ENCODE measurements at places on chromosomes 7 and 10.

DNA sequence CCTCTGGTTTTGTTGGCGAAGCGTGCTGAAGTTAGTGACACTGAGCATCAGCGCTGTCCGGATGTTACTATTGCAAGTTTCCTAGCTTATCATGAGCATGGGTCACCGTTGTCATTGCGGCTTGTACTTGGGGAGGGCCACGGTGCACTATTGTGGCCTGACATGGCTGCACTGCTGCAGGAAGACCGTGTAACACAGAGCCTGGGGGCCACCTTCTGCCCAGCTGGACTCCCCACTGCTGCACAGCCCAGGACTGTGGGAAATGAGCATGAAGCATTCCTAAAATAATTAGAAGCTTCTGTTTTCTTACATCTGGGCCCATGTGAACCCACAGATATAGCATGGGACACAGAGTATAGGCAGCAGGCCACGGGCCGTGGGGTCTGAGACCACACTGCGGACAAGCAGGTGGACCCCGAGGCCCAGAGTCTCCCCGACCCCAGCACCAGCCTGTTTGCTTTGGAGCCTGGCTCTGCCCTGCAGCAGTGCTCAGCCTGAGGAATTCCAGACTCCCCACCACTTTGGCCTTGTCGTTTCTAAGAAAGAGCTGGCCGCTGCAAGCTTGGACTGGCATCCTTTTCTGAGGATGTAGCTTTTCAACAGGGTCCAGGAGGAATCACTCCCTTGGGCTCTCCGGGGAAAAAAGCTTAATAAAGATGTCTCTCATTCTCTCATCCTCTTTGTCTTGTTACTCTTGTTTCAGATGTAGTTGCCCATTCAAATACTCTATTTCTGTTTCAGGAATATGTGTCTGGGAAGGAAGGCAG, 179.2 kb downstream of the CCDC3 start:
- no peak for DNase-seq

DNA sequence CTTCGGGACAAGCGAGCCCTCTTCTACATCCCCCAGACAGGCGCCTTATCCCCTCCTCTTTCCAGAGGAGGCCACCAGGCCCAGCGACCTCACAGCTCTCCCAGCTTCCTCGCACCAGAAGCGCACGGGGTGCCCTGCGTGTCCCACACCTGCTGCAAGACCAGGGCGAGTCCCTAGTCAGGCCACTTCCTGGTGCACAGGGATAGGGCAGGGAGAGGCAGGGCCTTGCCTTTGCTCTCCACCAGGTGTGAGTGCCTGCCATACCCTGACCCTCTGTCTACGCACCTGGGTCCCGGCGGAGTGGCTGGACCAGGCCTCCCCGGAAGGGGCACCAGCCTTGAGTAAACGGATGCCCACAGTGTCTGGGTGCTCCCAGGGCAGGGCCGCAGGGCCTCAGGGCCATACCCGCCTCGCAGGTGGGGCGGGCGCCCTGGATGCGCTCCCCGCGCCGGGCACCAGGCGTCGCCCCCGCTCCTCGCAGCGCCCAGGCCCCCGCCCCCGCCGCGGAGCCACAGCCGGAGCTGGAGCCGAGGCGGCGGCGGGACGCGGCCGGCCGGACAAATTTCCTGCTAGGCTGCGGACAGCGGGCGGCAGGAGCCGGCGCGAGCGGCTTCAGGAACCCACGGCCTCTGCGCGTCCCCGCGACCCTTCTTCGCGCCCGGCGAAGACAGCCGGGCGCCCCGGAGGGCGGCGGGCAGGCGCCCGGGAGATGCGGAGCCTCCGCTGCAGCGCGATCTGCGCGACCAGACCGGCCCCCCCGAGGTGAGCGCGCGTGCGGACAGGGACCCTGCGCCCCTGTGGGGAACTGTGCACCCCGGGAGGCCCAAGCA, at the start of gene PTPRE:
PTPRE (plus strand) TSS at position 556 of the 830 bp plus-strand sequence. CDS start 133,779 bp downstream, outside the sequence.
- no peak for DNase-seq

GRCh38 chr7:64515330-64515729, 47.5 kb downstream of the ZNF680 start:
- DNase-seq: no peak

- DNase-seq: no peak
Observed at GRCh38 chr10:123687758-123688157, 21.6 kb downstream of the GPR26 start.

DNA sequence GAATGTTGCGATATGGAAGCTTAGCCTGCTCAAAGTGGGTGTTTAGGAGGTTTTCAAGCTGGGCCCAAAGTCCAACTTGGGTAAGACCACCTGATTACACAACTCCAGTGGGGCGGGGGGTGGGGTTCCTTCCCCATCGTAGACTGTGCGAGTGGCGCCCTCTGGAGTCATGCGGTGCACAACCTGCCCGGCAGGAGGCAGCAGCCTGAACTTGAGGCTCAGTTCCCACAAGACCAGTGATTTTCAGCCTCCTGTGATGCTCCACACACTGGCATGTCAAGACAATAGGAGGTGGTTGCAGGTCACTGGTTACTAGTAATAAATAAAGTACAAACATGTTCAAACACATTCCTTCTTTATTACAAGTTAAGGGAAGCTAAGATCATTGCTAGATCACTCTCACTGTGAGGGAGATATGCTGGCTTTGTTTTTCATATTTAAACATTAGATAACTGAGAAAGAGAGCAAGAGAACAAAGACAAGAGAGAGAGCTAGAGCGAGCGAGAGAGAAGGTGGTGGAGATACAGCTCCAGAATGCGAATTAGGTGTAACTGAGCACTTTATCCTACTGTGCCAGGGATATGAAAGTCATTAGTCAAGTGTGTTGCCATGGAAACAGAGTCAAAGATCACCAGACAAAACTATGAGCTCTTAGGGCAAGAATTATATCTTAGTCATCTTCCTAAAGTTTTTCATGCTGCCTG, 97.4 kb upstream of the BMPER start:
- no peak for DNase-seq

DNA sequence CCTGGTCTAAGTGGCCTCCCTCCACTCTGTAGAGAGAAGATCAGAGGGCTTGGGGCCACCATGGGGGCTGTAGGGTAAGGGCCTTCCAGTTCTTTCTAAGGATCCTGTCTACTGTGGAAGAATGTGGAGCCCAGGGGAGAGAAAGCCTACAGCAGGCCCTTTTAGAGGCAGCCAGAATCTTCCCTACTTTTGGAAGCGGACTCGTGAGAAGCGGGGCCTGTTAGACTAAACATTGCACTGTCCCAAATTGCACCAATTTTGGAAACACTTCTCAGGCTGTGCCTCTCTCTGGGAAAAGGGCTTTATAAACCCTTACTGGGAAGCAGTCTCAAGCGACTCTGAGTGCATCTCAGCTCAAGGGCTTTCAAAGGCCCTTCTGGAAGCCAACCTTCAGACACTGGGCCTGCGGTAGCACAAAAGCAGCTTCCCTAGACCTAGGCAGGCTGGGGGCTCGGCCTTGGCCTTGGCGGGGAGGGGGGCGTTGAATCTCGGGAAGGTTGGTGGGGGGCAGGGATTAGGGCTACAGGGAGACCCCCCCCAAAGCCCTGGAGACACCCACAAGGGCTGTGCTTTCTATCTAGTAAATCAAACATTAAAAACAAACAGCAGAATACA, 298.1 kb downstream of the GFRA1 start:
- DNase-seq: no peak

DNA sequence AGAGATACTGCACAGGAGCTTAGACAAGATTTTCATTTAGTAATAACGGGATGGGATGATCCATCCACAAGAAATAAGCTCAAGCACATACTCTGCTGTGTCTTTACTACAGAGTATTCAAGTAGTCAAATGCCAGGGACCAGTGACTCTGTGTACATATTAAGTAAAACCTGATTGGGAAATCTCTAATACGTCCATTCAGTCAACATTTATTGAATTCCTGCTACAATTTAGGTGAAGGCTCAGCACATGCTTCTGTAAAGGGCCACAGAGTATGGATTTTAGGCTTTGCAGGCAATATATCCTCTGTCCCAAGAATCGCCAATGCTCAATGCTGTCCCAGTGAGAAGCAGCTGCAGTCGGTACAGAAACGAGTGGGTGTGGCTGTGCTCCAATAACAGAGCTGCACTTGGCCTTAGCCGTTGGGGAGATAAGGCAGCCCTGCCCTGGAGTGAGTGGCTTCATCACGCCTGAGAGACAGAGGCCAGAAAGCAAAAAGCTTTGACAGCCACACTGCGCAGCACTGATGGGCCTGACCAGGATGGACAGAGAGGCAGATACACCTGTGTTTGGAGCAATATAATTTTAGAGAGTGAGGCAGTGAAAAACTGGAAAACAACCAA, 186.8 kb downstream of the PARD3 start:
- DNase-seq: no peak
